ENCODE measurements at places on chromosomes 6 and 20. TPM values are rescaled to one million over a fixed set of nuclear protein-coding genes. Genes with fewer than 3 reads are reported as not detected.

The HAO1 gene
- 0.07 TPM for polyA plus RNA-seq

The CFAP61 gene
- 0.61 TPM for polyA plus RNA-seq

The WFDC6 gene
- polyA plus RNA-seq: not detected

The FAM217A gene
- not detected for polyA plus RNA-seq

The SLC17A3 gene
- polyA plus RNA-seq: 0.34 TPM

Measured in adrenal gland (tissue), 19 donors.